Stimulated activated CD4-positive, alpha-beta T cell treated with anti-CD3 and anti-CD28 coated beads, Interleukin-1b, Interleukin-23, amount 100 ng/mL, for 24 hours (primary cell): ENCODE measurements at places on chromosomes 5 and 9.

- no peak for DNase-seq
These were observed 11.0 kb upstream of the ADAMTS2 start for GRCh38 chr5:179355976-179356974.

DNA sequence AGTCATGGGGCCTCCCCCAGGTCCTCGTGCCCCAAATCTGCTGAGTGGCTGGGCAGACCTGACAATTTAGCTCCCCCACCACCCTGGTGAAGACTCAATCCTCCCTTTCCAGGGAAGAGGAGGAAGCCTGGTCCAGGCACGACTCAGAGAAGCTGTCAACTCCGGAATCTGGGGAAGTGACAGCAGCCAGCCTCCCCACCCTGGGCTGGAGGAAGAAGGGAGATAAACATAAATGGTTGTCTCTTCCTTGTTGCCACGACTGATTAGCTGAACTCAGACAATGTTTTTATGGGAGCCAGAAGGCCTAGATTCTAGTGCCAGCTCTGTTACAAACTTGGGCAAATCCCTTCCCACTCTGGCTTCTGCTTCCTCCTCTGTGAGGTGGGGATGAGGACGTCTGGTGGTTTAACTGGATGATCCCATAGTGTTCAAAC lies 15.4 kb downstream of the CCDC69 start:
- no peak for DNase-seq

- DNase-seq: no peak
These were observed 21.2 kb upstream of the WDR41 start for GRCh38 chr5:77513321-77513720.

DNA sequence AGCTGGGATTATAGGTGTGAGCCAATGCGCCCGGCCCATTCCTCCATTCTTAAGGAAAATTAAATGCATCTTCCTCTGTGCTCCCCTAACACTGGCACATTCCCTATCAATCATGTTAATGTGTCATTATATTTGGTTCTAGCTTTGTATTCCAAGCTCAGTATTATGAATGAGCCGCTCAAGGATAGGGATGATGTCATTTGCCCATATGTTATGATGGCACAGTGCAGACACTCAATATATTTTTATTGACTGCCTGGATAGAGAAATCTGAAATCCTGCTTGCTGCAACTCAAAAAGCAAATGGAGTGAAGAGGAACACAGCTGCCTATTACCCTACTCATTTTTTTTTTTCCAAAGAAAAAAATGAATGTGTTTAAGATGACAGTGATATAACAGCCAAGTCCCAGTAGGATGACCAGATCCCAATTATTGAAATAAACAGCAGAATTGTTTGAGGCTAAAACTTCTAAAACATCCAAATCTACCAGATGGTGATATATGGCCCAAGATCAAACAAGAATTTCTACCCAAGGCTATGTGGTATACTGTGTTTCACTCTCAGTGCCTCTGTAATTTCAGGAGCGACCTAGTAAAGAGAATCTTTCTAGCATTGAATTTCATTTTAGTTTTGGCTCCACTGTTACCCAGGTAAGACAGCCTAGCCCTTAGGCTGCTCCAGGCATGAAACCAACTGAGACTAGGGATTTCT lies 16.3 kb downstream of the SUSD1 start:
- no peak for DNase-seq

DNA sequence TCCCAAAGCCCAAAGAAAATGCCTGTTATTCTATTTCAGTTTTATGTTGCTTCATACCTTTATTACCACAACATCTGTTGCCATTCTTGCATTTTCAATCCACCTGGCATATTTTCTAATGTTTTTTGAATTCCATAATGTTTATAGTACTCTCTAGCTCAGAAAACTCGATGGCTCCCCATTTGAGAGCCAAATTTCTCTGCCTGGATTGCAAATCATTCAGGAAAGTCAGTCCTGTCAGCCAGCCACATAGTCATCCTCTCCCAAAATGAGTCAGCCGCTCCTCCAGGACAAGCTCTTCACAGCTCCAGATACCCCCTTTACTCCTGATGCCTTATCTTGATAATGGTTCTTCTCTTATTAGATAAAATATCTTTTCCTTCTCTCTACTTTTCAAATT lies 78.2 kb upstream of the ADCY2 start:
- DNase-seq: no peak

DNA sequence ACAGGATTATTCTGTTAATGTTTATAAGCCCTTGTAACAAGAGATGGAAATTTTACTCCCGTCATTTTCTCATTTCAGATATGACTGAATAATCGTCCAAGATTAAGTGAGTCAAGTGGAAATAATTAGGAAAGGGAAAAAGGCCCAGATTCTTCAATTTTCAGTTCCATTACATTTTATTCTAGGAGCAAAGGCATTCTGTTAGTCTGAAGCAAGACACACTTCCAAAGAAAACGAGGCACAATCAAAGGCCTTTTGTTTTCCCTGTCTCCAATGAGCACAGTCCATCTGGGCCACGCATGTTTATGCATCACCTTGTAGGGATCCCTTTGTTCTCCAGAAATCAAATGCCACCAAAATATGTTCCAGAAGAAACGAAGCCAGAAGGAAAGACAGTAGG lies 382.9 kb upstream of the RFX3 start:
- no peak for DNase-seq

DNA sequence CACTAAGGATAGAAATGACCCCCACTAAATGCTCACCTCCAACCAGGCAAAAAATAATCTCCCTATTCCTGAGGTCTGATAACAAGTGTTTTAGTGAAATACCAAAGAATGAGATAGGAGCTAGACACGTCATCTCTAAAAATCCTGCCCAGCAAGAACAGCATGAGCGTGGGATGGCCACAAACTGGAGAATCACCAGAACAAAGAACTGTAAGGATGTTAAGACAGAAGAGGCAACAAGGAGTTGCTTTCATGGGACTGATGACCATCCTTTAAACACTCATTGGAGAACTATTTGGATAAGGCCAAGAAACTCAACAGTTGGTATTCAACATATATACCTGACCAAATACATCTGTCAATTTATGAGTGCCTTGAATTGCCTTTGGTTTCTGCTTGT lies 113.7 kb downstream of the RASEF start:
- no peak for DNase-seq

- DNase-seq: no peak
These were observed 5.1 kb downstream of the CIZ1 start for GRCh38 chr9:128185979-128186965.

GRCh38 chr5:169331292-169331852 lies 30.4 kb upstream of the SLIT3 start:
- DNase-seq: no peak

- no peak for DNase-seq
These were observed 38.0 kb downstream of the HMGXB3 start for GRCh38 chr5:150038547-150038946.

DNA sequence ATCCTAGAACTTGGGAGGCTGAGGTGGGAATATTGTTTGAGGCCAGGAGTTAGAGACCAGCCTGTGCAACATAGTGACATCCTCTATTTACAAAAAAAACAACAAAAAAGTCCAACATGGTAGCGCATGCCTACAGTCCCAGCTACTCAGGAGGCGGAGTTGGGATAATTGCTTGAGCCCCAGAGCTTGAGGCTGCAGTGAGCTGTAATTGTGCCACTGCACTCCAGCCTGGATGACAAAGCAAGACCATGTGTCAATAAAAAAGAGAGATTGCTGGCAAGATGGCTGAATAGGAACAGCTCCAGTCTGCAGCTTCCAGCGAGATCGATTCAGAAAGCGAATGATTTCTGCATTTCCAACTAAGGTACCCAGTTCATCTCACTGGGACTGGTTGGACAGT lies 54.8 kb upstream of the FBXL17 start:
- DNase-seq: no peak

GRCh38 chr5:142929587-142929986 lies 159.4 kb downstream of the ARHGAP26 start:
- DNase-seq: no peak

- DNase-seq: no peak
These were observed 152.0 kb downstream of the PRR16 start for GRCh38 chr5:120615967-120616645.

DNA sequence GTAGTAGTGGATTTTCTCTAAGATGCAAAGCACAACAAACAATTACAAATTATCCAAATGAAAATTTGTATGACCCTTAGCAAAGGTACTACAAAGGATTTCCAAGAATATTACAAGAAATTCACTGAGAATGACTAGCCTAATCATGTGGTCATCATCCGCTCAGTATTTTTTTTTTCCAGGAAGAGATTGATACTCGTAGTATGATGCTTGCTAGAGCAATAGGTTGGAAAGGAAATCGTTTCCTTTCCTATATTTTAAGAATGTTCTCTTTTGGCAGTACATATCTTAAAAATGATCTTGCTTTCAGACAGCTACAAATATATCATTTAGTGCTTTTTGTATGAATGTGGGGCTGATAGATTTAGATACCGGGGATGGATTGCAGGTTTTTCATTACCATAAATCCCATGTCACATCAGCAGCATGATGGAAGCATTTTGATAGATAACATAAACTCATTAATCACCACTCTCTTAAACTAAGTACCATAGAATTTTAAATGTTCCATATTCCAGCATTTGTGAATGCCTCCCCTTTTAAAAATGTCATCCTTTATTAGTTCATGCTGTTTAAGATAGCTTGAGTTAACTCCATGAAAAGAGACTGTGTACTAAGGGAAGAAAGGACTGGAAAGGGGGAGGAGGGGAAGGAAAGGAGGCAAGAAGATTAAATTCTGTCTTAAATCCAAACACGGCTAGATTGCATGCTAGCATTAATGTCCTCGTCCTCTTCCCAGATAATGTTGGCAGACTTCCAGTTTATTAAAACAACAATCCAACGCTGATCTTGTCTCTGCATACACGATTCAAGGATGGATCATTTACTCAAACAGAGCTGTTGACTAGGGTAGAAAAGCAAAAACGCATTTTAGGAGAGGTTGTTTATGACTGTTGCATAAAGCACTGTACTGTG lies 311.7 kb upstream of the ZNF608 start:
- DNase-seq: no peak

- DNase-seq: no peak
These were observed 148.6 kb downstream of the ELAVL2 start for GRCh38 chr9:23677446-23677845.

GRCh38 chr9:29241320-29241719 lies 1668.0 kb upstream of the C9orf72 start:
- DNase-seq: no peak

- no peak for DNase-seq
These were observed 177.9 kb upstream of the TUT7 start for GRCh38 chr9:86531971-86532640.

GRCh38 chr5:68424799-68425537 lies 209.4 kb downstream of the PIK3R1 start:
- DNase-seq: no peak

- DNase-seq: no peak
These were observed 36.7 kb downstream of the GEMIN5 start for GRCh38 chr5:154901276-154901675.

DNA sequence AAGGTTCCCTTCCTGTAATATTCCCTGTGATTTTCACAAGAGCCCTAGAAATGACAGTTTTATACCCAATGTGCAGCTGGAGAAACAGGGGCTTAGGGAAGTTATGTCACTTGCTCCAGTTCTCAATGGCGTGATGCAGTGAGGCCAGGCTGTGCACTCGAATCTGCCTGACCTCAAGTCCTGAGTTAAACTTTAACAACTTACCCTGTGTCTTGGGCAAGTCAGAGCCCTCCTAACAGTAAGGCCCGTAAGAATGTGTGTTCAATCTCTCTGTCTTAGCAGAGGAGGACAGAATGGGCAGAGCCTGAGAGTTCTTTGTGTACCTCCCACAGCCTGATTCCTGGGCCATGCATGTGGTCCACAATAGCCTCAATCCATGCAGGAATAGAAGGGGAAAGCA lies 181.1 kb downstream of the TRIM32 start:
- no peak for DNase-seq

GRCh38 chr9:123679330-123679987 lies 250.5 kb downstream of the DENND1A start:
- DNase-seq: no peak

DNA sequence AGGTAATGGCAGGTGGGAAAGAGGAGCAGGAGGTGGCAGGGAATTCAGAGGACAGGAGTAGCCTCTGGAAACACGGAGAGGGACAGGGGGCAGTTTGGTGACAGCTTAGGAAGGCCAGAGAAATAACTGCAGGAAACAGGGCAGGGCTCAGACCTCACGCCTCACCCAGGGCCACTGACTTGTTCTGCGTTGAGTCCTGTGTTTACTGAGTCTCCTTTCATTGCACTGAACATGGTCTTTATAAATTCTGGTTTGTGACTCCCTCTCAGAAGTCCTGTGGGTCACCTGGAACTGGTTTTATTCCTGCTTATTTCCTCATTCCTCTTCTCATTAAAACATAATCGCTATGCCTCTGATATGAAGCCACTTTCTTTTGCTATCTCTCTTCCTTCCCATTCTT lies 55.2 kb upstream of the ZNF622 start:
- DNase-seq: no peak

DNA sequence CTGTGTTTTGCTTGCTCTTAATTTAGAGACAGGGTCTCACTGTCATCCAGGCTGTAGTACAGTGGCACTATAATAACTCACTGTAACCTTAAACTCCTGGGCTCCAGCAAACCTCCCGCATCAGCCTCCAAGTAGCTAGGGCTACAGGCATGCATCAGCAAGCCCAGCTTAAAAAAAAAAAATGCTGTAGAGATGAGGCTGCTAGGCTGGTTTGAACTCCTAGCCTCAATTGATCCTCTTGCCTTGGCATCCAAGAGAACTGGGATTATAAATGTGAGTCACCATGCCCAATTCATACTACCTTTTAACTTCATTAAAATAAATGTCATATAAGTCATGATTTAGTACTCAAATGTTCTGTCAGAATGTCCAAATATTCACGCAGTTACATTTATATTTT lies 2195.7 kb upstream of the C9orf72 start:
- no peak for DNase-seq

DNA sequence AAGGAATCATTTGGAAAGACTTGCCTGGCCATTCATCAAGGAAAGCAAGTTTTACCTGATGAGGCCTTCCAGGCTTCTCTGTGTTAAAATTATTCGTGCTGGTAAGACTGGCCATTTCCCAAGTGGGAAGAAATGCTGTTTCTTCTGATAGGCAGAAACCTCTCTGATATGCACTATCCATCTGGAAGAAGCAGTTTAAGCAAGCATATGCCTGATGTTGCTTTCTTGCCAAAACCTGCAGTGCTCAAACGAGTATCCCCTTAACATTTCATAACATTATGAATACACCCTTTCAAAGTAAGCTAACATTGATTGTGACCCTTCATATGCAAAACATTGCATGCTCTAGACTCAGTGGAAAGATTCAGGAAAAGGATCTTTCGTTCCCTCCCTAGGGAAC lies 36.0 kb upstream of the PRLR start:
- DNase-seq: no peak
